ENCODE measurements at places on chromosomes 3 and 15.

DNA sequence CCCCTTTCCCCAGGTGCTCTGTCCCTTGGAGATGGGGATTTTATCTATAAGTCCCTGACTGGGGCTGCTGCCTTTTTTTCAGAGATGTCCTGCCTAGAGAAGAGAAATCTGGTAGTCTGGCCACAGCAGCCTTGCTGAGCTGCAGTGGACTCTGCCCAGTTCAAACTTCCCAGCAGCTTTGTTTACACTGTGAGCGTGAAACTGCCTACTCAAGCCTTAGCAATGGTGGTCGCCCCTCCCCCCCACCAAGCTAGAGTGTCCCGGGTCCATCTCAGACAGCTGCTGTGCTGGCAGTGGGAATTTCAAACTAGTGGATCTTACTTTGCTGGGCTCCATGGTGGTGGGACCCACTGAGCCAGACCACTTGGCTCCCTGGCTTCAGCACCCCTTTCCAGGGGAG is 38.9 kb downstream of the TMEM266 start:
- DNase-seq = no peak

- no peak for DNase-seq
Observed at GRCh38 chr3:58288011-58288728, 17.9 kb upstream of the RPP14 start.

- no peak for DNase-seq
Observed at GRCh38 chr3:10387881-10388609, 67.1 kb upstream of the SEC13 start.

DNA sequence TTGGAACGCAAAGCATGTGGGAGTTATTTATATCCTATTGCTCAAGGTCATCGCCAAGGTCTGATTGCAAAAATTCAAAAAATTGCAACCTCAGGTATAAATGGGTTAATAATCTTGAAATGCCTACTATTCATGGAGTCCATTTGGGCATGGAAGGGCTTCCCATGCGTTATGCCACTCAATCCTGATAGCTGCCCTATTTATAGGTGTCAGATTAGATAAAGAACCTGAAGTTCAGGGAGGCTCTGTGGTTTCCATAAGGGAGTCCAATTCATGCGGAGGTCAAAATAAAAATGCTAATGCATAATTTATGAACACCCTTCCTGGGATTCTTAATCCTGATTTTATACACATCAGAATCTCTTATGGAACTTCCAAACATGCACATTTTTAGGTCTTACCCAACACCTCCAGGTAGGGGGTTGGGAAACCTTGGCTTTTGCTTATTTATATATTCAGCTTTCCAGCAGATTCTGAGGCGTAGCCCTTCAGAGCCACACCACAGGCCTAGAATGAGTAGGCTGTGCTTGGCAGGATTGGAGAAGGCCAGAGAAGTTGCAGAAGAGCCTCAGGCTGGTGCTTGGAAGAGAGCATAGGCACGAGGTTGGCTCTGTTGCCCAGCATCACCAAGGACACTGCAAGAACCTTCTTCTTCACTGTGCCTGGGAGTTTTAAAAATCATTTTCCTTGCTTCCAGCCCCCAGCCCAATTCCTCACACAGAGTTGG is 324.4 kb upstream of the CFAP20DC start:
- DNase-seq = no peak

DNA sequence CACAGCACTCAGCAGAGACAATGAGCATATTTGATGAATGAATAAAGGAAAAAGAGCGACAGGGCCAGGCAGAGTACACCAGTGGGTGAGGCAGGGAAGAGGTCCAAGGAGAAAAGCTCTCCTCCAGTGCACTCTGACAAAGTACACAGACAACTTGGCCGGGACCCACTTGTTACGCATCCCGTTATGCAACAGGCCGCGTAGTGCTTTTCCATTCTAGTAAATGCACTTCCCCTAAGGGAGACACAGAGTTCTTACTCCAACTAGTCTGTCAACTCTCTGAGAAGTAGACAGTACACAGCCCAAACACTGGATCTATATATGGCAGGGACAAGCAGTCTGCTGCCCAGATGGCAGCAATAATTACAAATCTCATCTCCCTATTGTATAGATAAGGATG is 18.5 kb downstream of the LARP6 start:
- peak; percentile 82 for DNase-seq

GRCh38 chr3:113295463-113295862 is 84.1 kb downstream of the BOC start:
- DNase-seq = no peak

DNA sequence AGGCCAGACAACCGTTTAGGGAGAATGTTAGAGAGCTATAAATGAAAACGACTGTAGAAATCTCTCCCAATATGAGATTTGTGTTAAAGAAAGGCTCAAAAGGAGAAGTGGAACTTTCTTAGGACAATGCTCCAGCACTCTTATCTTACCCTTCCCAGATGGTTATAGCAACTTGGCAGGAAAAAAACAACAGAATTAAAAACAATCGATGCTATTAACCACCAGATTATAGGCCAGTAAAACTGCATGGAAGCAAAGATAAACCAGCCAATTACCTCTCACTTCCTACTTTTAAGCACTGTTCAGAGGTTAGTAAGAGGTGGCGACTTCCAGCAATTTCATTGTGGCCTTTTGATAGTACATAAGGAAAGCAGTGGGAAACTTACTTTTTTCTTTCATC is 72.9 kb downstream of the TMCC1 start:
- no peak for DNase-seq

Measured in left cardiac atrium (tissue), 4 donors.